SHP77 treated with DMSO at 0.1 percent for 48 hours (cell line): ENCODE measurements at places on chromosomes 11 and 22.

DNA sequence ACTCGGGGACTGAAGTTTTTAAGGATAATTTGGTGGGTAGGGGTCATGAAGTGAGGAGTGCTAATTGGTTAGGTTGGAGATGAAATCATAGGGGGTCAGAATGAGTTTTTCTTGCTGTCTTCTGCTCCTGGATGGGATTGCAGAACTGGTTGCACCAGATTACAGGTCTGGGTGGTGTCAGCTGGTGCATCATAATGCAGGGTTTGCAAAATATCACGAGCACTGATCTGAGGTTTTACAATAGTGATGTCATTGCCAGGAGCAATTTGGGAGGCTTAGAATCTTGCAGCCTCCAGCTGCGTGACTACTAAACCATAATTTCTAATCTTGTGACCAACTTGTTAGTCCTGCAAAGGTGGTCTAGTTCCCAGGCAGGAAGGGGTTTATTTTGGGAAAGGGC is 46.4 kb upstream of the CALCB start:
- DNase-seq = no peak

DNA sequence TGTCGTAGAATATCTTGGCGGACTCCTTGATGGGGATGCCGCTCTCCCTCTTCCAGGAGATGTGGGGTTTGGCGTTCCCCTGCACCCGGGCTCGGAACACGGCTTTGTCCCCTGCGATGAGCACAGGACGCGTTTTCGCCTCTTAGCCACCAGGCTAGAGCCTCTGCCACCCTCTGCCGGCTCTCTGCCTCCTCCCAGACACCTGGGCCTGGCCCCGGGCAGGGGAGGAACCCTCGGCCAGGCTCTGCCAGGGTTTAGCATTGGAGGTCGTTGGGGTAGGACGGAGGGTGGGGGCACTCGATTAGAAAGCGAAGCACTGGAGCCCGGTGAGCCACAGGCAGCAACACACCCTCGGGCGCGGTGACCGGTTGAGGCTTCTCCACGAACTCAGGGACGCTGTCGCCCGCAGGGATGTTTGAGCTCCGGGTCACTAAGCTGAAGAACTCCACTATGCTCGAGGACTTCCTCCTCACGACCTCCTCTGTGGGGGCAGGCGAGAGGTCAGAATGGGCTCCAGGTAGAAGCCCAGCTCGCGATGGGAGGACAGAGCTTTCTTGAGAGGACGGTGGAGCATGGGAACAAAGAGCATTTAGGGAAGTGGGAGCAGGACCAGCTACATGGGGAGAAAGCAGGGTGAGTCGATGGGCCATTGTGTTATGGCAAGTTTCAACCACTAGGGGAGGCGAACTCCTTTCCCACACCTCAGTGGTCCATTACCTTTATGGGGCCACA is 4.3 kb downstream of the IGSF22 start:
- no peak for DNase-seq

DNA sequence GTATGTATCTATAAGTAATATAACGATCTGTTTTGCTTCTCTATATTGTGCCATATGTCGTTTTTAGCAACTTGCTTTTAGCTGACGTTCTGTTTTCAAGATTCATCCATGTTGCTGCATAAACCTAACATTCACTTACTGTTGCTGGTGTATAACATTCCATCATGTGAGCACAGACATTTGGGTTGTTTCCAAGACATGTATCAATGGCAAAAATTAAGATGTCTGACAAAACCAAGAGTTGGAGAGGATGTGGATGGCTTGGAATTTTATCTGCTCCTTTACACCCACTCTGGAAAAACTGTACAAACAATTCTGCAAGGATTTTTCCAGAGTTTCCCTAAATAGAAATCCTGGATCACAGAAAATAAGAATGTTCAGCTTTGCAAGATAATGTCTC is 40.9 kb downstream of the DGCR2 start:
- DNase-seq = no peak

- DNase-seq = peak; percentile 41
Observed at GRCh38 chr11:61701242-61701886, 21.2 kb downstream of the DAGLA start.

- no peak for DNase-seq
Observed at GRCh38 chr11:6040874-6041273, 10.3 kb upstream of the OR56A1 start.

- no peak for DNase-seq
Observed at GRCh38 chr11:61505640-61506155, 2.9 kb upstream of the LRRC10B start.

DNA sequence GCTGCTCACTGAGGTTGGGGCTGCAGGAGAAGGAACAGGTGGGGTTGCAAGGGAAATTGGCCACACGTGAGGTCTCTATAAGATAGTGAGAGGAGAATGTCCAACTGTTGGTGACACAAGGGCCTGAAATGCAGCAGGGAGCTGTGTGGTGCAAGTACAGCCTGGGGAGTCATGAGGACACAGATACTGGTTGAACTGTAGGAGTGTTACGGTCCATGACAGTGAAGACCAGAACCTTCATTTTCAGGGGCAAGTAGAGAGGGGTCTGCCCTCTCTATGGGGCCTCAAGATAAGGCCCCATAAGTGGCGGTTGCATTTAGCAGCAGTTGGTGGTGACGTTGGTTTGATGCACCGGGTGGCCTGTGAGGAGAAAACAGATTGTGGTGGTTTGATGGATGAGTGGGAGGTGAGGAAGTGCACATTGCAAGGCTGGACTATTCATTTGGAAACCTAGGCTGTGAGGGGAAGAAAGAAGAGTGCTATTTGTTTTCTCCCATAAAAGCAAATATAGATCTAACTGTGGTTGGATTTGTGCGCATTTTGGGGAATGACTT is 39.4 kb downstream of the MICAL2 start:
- no peak for DNase-seq

- DNase-seq = no peak
Observed at GRCh38 chr11:64400102-64400501, 41.1 kb downstream of the RPS6KA4 start.

GRCh38 chr11:2315395-2316168 is 13.8 kb downstream of the TSPAN32 start:
- no peak for DNase-seq

DNA sequence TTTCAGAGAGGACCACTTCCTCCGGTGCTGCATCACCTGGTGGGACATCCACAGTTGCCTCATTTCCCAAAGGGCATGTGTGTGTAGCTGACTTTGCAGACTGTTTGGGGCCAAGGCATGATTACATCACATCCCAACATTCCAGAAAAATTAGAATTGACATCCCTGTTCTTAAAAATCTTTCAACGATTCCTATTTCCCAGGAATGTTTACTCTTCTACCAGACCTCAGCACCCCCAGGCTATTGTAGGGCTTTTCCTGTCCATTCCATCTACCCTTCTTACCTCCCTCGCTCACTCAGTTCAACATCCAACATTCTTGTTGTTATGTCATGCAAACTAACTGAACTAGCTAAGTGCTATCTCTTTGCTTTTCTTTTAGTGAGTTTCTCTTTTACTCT is 37.3 kb downstream of the PIWIL4 start:
- DNase-seq = no peak

DNA sequence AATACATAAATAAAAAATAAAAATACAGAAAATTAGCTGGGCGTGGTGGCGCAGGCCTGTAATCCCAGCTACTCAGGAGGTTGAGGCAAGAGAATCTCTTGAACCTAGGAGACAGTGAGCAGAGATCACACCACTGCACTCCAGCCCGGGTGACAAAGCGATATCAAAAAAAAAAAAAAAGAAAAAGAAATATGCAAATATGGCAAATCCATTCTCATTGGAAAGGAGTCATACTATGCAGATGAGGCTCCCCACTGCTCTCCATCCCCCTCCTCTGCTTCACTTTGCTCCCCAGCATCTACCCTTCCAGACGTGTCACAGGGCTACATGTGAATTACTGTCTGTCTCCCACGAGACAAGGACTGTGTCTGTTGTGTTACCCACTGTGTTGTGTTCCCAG is 36.3 kb upstream of the PDGFB start:
- DNase-seq = no peak

GRCh38 chr11:104796301-104796700 is 102.0 kb downstream of the CASP12 start:
- DNase-seq = no peak

GRCh38 chr11:34331736-34332135 is 26.1 kb downstream of the ABTB2 start:
- DNase-seq = no peak

GRCh38 chr11:35393098-35393497 is 26.3 kb downstream of the SLC1A2 start:
- DNase-seq = no peak

- no peak for DNase-seq
Observed at GRCh38 chr11:122754553-122755322, 83.6 kb upstream of the CRTAM start.

DNA sequence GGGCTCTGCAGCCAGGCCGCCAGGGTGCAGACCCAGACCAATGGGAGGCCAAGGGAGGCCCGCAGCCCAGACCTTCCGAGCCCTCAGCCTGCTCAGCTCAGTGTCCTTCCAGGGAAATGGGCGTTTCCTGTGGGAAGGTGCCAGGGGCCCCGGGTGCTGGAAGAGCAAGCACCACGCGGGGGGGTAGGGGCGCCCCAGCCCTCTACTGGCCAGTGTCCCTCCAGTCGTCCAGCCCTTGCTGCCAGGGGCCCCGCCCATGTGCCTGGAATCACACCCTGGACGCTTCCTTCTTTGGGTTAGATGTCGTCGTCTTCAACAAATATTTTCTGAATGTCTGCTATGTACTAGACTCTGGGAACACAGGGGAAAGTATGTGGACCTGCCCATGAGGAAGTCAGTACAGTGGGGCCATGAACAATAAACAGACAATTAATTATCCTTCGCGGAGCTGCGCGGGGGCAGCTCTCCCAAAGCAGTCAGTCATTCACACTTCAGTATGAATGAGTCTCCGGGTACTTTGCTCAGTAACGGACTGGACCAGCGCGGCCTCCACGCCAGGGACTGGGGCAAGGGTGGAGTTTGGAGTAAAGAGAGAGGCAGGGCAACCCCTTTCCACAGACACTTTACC is 60.2 kb downstream of the CDKN1C start:
- no peak for DNase-seq

DNA sequence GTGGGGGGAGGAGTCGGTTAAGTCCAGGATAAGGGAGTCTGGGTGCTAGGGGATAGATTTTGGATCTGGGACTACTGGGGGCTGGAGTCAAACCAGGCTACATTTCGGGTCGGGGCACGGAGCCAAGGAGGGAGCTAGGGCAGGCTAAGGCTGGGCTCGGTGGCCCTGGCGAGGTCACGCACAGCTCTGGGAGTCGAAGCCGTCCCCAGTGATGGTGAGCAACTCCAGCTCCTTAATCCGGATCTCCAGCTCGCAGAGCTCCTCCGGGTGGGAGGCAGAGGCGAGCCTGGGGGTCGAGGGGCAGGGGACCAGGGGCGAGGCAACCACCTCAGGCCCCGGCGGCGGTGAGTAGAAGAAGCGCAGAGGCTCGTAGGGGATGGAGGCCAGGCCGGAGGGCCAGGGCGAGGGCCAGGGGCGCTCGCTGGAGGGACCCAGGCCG is 544 bp downstream of the C11orf91 start:
- DNase-seq = no peak

DNA sequence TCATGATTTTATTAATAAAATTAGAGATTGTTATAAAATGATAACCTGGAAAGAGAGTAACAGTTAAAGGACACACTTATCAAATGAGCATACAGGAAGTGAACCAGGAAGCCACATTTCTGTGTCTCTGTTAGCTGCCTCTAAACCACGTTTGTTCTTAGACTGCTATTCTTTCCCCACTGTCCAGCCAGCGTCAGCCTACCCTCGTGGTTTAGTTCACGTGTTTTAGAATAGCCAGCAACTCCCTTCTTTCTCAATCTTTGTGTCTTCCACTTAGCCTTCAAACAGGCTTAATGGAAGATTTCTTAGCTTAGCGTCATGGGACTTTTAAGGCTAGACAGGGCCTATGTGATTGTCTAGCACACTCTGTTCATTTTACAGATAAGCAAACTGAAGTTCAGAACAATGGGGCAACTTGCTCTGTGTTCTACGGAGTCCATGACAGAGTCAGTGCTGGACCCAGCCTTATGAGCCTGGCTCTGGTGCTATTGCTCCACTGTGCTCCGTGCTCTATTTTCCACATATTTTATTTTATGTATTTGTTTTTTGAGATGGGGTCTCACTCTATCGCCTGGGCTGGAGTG is 27.2 kb downstream of the GRAMD1B start:
- no peak for DNase-seq

- no peak for DNase-seq
Observed at GRCh38 chr11:10628508-10629236, 60.2 kb upstream of the LYVE1 start.

- no peak for DNase-seq
Observed at GRCh38 chr22:22940961-22941605, 53.5 kb downstream of the IGLL5 start.

GRCh38 chr22:27896245-27896644 is 22.8 kb downstream of the PITPNB start:
- no peak for DNase-seq

DNA sequence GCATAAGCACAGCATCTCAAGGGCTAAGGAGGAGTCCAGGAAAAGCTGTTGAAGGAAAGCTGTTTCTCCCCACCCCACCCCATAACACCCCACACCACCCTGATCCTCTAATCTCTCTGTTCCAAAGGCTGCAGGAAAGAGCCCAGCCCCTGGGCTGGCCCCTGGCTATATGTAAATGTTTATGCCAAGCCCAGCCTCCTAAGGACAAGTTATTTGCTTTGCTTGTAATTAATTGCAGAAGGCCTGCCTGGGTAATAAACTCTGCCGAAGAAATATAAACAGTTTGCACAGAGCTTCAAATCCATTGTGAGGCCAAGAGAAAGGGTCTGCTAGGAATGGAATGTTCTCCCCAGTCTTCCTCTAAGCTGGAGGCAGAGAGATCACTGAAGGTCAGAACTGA is 21.2 kb downstream of the ARRB1 start:
- no peak for DNase-seq

GRCh38 chr11:46565232-46565840 is 28.5 kb downstream of the AMBRA1 start:
- no peak for DNase-seq

DNA sequence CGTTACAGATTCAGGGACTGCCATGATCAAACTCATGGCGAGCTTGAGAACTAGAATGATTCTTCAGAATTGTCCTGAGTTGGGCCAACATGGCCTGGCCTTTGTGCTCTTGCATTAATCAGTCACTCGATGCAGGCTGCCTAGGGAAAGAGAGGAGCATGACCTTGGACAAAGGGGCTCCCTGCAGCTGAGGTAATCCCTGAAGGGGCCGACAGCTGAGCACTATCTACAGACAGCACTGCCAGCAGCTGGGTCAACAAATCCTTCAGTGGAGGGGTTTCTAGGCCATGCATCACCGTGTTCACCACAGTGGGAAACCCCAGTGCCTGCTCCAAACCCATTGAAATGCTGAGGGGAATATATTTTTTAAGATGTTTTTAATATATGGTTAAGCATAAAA is 159.5 kb upstream of the POU2AF2 start:
- peak; percentile 92 for DNase-seq

GRCh38 chr11:70650075-70650909 is 252.0 kb downstream of the CTTN start:
- DNase-seq = no peak

GRCh38 chr11:44085330-44085729 is 10.1 kb upstream of the EXT2 start:
- DNase-seq = no peak

GRCh38 chr11:126413843-126414405 is 58.4 kb downstream of the ST3GAL4 start:
- no peak for DNase-seq
